Stimulated activated CD8-positive, alpha-beta memory T cell treated with anti-CD3 and anti-CD28 coated beads, Interleukin-4, amount 100 ng/mL, for 4 hours (primary cell): ENCODE measurements at places on chromosomes 7 and 10.

DNA sequence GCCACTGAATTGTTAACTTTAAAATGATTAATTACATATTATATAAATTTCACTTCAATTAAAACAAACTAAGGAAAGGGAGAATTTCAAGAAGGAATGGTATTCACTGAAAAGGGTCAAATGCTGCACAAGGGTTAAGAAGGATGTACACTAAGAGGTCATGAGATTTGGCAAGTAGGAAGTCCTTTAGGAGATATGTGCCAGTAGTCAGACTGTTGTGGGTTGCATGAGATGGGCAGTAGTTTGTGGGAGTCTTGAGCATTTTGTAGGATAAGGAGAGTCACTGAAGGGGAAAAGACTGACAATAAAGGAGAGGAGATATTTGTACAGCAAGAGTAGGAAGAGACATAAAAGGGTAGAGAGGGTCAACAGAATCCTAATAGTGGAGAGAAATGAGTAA is 12.4 kb upstream of the PTPN12 start:
- no peak for DNase-seq

GRCh38 chr7:103447073-103447960 is 1.3 kb upstream of the SLC26A5 start:
- DNase-seq, result no peak

- no peak for DNase-seq
Measured at GRCh38 chr7:79453558-79454360, at the start of gene MAGI2. Gene MAGI2 (minus strand): TSS chr7:79453667. CDS start chr7:79453320, 347 bp downstream.

DNA sequence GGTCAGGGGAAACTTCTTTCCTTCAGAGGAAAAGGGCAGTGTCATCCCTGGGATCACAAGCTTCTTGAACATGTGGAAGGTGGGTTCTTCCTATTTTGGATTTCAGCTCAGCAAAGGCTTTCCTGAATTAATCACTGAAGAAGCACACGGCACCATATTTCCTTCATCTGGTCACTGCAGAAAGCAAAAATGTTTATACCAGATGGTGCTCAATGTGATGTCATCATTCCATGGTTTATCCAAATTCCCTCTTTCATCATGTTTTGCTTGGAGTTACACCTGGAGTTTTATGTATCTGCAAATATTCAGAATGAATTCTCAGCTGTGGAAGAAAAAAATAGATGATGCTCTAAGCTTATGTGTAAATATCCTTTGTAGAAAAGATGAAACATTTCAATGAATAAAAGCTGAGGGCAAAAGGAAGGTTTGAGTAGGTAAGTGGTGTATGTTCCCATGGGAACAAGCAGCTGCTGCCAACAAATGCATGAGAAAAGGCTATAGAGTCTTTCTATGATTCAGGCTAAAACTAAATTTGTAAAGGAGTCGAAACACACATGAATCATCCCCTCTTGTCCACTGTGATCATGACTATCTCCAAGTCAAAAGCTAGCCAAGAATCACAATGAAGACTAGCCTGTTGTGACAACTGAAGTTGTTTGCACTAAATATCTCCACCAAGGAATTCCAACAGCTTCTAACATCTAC is 26.9 kb upstream of the BPGM start:
- DNase-seq, result no peak

- no peak for DNase-seq
Measured at GRCh38 chr7:66348959-66349358, 143.8 kb downstream of the TPST1 start.

- no peak for DNase-seq
Measured at GRCh38 chr7:65992526-65992925, 10.5 kb upstream of the GUSB start.

GRCh38 chr7:34337163-34337562 is 320.9 kb upstream of the NPSR1 start:
- DNase-seq, result no peak
